Stimulated activated naive CD8-positive, alpha-beta T cell treated with anti-CD3 and anti-CD28 coated beads, Interleukin-15, amount 100 ng/mL, for 72 hours (primary cell): ENCODE measurements at places on chromosomes 12 and 14.

- DNase-seq: peak; percentile 8
Observed at GRCh38 chr12:31362759-31363415, 36.9 kb upstream of the SINHCAF start.

- no peak for DNase-seq
Observed at GRCh38 chr14:61193476-61193875, 87.7 kb downstream of the TMEM30B start.

GRCh38 chr12:87444039-87444438 is 585.2 kb downstream of the C12orf50 start:
- DNase-seq: no peak

- DNase-seq: no peak
Observed at GRCh38 chr14:51738754-51739153, 87.0 kb downstream of the FRMD6 start.

DNA sequence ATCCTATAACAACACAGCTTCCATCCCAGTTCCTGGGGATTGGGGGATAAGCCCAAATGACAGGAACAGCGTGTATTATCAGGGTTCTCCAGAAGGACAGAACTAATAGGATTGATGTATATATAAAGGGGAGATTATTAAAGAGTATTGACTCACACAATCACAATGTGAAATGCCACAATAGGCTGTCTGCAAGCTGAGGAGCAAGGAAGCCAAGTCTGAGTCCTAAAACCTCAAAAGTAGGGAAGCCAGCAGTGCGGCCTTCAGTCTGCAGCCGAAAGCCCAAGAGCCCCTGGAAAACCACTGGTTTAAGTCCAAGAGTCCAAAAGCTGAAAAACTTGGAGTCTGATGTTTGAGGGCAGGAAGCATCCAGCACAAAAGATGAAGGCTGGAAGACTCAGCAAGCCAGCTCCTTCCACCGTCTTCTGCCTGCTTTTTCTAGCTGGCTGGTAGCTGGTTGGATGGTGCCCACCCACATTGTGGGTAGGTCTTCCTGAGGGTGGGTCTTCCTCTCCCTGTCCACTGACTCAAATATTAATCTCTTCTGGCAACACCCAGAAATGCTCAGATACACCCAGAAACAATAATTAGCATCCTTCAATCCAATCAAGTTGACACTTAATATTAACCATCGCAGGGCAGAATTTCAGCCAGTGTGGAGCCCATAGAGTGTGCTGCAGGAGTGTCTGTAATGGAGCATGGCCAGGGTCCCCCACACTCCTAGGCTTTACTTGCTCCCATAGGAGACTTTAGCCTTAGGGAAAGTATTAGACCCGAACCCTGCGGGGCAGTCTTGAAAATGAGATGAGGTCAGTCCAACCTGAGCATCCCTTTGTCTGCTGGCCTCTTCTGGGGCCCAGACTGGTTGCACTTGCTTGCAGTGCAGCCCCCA is 111.1 kb downstream of the SINHCAF start:
- no peak for DNase-seq

GRCh38 chr14:76760331-76761135 is 735 bp upstream of the VASH1 start:
- no peak for DNase-seq

DNA sequence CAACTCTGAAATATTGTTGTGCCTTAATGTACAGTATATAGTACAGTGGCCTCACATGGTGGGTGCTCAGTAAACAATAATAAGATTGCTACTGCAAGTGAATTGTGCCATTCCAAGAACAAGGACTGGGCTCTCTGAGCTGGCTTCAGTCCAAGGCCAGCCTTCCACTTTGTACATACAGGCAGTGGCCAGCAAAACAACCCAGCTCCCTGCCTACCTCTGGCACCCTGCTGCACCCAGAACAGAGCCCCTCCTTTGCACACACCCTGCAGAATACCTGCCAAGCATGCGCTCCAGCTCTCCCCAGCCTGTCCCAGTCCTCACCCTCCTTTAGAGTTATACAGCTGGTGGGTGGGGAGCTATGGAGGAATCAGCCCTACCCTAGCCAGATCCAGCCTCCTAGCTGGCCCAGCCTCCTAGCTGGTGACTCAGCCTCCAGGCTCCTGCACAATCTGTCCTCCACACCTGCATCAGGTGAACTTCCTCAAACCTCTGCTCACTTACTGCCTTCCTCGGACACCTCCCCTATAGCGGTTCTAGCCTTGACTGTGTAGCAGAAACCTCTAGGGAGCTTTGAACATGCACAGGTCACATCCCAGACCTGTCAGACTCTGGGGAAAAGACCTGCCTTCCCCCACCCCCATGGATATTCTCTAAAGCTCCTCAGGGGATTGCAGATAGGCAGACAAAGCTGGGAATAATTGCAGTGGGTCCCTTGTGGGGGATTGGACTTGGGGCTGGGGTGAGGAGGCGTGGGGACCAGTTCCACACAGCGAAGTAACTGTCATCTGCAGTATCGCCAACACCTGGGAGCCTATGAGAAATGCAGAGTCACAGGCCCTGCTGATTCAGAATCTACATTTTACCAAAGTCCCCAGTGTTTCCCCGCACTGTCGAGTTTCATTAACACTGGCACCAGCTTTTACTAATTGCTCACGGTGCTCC is 17.9 kb downstream of the ZDHHC22 start:
- DNase-seq: no peak

- DNase-seq: no peak
Observed at GRCh38 chr14:43166163-43166562, 1340.9 kb downstream of the FSCB start.

DNA sequence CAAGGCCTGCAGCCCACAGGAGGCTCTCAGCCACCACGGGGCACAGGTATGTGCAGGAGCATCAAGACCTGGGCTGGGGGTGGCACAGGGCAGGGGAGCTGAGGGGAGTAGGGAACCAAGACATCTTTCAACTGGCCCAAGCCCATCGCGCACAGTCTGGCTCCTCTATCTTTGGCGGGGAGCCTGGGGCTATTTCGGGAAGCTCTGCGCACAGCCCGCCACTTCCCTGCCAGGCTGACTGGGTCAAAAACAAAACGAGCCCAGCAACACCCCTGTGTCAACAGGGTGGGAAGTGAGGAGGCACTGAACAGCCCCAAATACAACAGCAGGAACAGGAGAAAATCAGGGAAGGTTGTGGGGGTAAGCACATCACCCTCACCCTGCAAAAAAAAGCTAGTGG is 83.9 kb downstream of the ARL6IP4 start:
- DNase-seq: no peak

- DNase-seq: no peak
Observed at GRCh38 chr12:56332512-56333196, 1.1 kb downstream of the PAN2 start.

DNA sequence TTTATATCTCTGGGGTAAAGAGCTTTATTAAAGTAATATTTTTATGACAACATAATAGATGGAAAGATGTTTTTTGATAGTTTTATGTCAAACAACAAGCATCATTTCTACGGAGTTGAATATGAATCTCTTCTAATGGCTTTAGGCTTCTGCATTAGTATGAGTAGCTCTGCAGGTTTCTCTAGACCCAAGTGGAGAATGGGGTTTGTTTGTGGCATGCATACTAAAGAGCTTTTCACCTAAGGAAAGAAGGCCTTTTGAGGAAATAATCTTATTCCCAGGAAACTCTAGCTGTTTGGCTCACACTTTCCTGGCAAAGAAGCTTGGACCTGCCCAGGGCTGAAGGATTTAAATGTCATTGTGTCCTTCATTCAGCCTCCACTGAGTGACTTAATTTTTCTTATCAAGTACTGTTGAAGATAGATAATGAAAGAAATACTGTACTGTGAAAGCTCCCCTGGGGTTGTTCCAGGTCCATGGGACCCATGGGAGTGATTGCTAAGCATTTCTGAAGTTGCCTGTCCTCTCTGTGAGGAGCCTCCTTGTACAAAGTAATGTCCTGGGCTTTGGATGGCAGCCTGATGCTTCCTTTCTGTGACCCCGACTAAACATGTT is 469.3 kb downstream of the LRIG3 start:
- DNase-seq: no peak

DNA sequence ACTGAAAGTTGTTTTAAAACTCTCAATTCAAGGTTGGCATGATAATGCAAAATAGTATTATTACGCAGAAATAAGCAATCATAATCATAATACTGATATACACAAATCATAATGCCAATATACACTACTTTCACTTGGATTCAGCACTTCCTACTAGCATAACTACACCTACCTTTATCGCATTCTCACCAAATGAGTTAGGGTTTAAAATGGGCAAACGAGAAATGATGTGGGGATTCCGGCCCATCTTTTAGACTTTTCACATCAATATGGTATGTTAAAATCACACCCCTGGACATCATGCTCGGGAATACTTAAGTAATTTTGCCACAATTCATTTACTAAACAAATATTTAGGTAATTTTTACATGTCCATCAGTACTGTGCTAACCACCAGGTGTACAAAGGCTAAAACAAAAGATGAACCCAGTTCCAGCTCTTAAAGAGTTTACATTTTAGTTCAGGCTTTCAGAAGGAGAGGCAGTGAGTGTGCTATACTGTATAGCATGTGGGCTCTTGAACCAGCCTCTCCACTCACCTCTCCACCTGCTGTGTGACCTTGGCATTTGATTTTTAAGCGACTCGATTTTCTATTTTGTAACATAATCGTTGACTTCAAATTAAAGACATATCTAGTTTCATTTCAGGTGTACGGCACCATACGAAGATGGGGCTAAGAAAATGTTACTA is 1.1 kb upstream of the USP15 start:
- no peak for DNase-seq

GRCh38 chr14:99441157-99441870 is 39.3 kb downstream of the SETD3 start:
- no peak for DNase-seq

- no peak for DNase-seq
Observed at GRCh38 chr12:10341892-10342509, 34.3 kb downstream of the KLRD1 start.

DNA sequence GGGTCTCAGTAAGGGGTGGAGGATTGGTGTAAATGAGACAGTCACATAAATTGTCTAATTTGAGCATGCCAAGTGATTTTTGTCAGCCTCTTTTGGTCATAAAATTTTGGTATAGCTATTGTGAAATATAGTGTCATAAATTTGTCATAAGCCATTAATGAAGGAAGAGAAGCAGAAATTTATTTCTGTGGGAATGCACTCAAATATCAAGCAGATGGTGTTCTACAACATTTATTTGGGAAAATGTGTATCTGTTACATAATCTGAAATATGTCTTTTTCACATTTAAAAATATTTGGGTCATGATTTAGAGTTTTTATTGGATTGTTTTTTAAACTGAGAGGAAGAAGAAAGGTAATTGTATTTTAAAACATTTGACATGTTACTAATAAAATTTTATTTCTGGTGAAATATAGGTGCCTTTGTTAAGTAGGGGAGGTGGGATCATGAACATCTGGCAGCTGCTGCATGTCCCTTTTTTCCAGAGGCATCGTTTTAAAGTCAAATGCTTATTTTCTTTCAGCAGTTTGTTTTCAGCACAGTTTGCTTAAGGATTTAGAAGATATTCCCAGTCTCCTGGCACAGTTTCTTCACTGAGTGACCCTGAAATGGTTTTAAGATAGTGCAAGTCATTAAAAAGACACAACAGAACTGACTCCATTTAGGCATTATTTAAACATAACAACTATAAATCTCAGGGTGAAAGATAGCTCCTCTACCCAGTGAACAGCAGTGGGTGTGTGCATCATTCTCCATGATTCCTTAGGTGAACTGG is 371.7 kb downstream of the SNAPC1 start:
- DNase-seq: no peak

DNA sequence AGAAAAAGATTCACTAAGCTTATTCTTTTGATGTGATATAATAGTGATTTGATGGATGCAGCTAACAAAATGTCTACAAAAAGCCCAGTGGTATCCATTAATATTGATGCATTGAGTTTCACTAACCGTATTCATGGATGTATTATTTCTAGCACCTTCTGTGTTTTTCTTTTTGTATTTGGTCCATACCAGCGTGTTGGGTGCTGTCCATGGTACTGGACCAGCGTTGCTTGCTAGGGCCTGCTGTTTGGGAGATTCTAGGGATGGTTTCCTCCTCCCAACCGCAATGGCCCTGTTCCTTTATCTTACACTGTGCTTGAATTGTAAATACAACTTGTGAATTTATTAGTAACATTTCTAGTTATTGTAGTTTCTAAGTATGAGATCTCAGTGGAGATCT is 31.7 kb downstream of the ANO4 start:
- no peak for DNase-seq

DNA sequence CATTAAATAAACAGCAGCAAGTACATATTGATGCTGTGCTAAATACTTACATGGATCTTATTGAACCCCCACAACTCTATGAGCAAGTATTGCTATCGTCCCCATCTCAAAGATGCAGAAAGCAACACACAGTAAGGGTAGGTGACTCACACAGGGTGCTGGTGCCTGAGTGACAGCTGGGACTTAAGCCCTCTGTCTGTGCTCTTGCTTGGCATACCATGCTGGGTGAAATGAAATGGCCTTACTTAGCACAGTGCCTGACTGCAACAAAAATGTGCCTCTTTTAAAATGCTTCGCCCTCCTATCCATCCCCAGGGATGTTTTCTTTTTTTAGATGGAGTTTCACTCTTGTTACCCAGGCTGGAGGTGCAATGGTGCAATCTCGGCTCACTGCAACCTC is 788 bp downstream of the TEX52 start:
- no peak for DNase-seq

DNA sequence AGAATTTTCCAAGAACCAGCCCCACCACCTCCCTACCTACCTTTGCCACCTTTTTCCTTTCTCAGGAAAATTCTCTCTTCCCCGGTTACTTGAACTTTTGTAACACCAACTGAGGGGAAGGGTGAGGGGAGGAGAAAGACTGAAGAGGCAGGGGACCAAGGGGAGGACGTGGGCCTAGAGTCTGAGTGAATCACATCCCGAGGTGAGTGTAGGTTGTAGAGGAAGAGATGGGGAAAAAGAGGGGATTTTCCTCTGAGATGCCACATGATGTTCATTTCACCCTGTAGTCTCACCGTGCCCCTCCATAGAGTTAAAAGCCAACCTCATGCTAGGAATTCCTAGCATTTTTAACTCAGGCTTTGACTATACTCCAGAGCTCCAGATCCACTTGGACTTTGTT is 311.8 kb downstream of the RPAP3 start:
- no peak for DNase-seq

DNA sequence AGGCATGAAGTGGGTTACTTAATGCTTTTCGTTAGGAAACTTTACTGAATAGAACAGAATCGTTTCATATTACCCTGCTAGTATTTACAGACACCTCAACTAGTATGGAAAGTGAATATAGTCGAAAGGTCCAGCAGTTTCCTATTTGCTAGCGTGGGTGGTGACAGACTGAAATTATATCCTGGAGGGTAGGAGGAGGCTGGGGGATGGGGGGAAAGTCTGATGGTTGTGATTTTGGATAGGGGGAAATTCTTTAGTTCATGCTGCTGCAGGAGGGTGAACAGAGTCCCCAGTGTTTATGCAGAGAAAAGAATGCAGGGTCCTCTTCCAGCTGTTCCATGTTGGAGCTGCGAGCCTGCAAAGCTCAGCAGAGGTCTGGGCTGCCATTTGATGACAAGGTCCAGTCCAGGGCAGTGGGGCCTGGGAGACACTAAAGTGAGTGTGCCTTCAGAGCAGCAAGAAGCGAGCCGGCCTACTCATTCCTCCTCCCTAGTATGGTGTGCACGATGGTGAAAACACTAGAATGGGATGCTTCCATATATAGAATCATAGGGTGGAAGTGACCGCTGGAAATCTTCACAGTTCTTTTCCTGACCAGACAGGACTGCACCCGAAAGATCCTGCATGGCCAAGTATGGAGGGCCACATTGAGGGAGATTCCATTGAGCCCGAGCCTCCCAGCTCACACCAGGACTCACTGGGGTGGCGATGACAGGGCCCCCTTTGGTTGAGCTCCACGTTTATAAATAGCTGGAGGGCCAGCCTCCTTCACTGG is 2.1 kb downstream of the SAMD4A start:
- no peak for DNase-seq

GRCh38 chr14:70278281-70278680 is 81.2 kb downstream of the COX16 start:
- DNase-seq: no peak
